Stimulated activated CD4-positive, alpha-beta T cell treated with anti-CD3 and anti-CD28 coated beads, TNF-alpha, amount 100 ng/mL, for 4 hours (primary cell): ENCODE measurements at places on chromosomes 2 and 18.

GRCh38 chr18:10454681-10455557, 484 bp downstream of the APCDD1 start:
- no peak for DNase-seq

DNA sequence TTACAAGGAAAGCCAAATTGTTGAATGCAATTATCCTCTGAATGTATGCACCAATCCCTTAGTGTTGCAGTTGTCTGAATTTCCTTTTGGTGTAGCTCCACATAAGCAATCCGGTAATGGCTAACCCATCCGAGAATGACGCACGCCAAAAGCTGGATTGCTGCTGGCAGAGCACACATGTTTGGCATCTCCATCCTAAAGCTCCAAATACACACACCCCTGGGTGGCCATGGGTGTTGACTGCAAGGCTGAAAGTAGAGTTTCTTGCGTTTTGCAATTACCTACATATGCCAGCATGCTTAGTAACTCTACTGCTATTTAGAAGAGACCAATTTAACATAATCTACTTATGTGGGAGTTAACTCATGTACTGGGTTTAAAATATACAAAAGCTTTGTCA, 53.1 kb downstream of the KCTD1 start:
- no peak for DNase-seq

DNA sequence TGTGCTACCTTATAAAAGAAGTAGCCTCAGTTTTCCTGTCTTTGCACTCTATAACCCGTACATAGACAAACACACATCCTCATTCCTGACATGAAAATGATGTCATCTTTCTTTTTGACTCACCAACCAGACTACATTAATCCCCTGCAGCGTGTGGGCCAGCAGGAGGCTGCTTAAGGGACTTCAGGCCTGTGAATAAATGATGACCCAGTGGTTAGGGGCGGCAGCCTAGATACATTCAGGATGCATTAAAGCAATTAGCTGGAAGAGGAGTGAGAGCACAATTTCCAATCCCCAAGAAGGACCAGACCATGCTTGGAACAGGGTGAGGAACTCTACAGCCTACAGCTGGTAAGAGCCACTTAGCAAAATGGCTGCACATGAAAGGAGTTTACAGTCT, 57.3 kb upstream of the KLF7 start:
- no peak for DNase-seq

DNA sequence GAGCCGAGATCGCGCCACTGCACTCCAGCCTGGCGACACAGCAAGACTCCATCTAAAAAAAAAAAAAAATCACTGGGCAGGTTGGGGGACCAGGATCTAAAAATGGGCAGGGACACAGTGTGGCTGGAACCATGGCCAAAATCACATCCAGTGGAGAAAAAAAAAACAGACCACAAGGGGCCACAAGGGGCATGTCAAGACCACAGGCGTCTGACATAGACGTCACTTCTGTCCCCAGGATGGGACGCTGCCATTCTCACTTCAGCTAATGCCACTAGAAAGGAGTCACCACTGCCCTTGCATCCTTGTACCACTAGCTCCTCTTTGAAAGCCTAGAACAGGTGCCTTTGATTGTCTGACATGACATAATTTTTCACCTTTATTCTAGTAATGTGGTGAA, 2.5 kb upstream of the POMC start:
- DNase-seq, result no peak

- DNase-seq, result no peak
These were observed 144.9 kb downstream of the ACTR3 start for GRCh38 chr2:114034742-114035141.

DNA sequence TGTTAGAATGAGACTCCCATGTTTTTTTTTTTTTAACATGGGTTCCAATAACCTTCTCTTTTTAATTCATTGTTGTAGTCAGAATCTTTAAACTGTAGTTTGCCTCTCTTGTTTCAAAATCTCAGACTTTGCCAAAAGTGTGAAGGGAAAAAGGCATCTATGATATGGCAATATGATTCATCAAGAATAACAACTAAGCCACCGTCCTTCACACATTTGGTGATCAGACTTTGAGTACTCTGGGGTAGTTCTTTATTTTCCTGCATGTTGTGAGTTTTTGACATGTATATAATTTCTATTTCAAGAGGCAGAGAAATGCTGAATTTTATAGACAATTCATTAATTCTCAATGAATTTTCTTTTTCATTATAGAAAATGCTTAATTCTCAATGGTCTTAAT, 53.5 kb upstream of the CERS6 start:
- no peak for DNase-seq

DNA sequence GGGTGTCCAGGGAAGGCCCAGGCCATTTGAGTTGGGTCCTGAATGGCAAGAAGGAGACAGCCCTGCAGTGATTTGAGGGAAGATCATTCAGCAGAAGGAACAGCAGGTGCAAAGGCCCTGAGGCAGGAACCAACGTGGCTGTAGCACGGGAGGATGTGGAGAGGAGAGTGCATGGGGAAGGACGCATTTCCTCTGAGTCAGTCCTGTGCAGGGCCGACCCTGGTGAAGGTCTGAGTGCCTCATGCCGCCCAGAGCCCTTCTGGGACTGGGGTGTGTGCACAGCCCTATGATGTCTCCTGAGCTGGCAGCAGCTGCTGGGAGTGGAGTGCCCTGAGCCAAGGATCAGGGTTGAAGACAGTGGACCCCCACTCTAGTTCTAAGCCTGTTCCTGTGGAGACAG, 17.9 kb upstream of the ARHGEF4 start:
- DNase-seq, result no peak

DNA sequence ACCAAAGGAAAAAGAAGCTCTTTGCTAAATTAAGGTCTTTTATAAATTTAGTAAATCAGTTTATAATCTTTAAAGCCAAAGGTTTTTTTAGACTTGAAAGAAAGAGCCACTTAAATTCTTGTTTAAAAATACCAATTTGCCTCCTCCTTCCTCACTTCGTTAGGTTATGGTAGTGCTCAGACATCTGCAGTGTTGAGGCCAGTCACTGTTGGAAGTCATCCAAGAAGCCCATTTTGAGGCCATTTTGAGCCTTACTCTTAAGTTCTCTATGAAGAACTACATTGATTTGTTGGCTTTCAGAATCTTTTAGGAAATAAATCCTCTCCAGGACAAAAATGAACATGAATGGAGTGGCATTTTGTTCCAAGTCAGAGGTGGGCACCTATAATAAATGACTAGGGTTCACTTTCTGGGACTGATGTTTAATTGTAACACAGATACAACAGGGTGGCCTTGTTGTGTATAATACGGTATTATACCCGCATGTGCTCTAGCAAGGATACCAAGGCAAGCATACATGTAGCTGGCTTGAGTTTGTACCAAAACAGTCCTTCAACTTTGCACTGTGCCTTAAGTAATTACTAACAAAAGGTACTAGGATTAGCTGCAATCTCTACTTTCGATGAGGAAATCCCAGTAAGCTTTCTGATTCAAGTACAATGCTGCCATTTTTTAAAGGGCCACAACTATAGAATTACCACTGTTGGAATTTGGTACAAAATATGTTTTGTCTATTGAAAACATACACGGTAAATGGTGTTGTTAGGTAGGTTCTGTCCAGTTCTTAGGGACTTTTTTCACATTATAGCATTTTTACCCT, 22.8 kb downstream of the SLC66A3 start:
- DNase-seq, result no peak

- no peak for DNase-seq
These were observed 45.2 kb downstream of the ST3GAL5 start for GRCh38 chr2:85843543-85843942.

DNA sequence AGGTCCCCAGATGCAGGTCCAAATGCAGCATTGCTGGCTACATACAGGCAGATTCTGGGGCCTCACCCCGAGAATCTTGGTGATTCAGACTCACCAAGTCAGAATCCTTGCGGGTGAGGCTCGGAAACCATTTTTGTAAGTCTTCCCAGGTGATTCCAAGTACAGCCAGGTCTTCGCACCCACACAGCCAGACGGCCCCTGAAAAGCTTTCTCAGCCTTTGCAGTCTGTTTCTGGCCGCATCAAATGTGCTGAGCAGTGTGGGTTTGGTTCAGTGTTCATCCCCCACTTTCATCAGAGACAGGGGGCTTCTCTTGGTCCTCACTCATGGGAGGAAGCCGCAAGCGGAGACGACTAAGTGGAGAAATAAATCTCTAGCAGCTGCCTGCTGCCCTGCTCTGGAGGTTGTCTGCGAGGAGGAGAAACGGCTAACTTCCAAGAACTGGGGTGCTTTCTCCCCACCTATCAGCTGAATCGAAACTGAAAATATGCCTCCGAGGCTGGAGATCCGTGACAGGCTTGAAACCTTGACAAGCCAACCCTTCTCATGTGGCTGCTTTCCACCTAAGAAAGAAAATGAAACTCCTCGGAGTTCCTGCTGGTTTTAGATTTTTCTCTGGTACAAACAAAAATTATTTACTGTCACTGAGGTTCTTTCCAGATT, 8.9 kb upstream of the TMEM185B start:
- DNase-seq, result peak; percentile 39

DNA sequence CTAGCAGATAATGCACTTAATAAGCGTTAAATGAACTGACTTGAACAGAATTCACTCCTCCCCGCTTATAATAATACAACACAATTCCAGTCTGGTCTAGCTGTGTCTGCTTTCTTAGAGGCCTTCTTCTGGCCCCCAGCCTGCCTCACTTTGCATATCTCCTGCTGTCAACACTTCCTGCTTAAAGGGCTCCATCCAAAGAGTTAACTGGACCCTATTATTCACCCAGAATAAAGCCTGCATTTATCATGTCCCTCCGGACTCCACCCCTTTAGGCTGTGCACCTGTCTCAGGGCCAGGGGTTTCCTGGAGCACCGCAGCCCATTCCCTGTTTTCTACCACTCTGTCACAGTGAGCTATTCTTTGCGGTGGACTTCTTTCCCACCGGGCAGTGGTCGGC, 292.8 kb upstream of the FBXO11 start:
- DNase-seq, result no peak

DNA sequence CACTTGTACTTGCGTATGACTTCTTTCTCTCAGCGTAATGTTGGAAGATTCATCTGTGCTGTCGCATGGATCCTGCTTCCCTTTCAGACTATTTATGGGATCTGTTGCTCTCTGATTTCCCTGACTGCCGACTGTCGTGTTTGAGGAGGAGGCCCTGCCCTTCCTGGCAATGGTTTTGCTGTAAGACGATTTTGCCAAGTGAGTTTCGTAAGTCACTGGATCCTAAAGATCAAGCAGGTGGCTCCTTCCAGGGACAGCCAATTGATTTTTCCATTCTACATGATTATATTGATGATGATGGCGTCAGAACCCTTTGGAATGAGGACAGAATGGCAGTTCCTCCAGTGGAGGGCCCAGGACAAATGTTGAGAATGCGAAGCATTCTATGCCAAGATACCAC, 8.7 kb upstream of the B3GNT2 start:
- DNase-seq, result no peak

DNA sequence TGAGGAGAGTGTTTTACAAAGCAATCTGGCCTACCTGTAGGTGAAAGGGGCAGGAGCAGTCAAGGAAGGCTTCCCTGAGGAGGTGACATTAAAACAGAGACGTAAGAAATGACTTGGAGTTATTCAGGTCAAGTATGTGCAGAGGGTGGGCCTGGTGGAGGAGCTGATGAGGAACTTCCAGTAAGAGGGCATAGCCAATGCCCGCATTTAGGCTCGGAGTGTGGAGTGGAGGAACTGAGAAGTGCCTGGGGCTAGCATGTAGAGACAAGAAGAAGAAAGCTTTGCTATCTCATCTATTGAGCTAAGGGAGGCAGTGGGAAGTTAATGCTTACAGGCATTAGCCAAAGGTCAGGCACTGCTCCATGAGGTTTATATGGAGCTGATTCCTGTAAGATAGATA, 312.2 kb downstream of the ZNF521 start:
- DNase-seq, result no peak

DNA sequence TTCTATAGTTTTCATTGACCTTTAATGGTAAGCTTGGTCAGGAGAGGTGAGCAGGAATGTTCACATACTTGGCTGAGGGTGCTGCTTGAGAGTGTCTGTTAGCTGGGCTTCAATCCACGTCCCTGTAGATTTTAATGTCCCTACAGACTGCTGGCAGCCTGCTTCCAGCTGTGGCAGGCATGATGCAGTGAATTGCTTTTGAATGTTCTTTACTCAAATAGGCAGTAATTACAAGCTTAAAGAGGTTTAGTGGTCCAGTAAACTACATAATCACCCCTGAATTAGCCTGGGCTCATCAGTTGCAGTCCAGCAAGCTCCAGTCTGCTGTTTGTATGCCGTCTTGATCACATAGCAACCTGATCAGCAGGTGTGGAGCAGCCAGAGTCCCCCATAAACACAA, 102.1 kb downstream of the MEIS1 start:
- no peak for DNase-seq

- DNase-seq, result no peak
These were observed 154.4 kb downstream of the CSRNP3 start for GRCh38 chr2:165623783-165624469.

GRCh38 chr2:159744363-159744762, 32.1 kb downstream of the MARCHF7 start:
- DNase-seq, result no peak

- DNase-seq, result no peak
These were observed 816 bp downstream of the GALNT14 start for GRCh38 chr2:31137211-31138036.

DNA sequence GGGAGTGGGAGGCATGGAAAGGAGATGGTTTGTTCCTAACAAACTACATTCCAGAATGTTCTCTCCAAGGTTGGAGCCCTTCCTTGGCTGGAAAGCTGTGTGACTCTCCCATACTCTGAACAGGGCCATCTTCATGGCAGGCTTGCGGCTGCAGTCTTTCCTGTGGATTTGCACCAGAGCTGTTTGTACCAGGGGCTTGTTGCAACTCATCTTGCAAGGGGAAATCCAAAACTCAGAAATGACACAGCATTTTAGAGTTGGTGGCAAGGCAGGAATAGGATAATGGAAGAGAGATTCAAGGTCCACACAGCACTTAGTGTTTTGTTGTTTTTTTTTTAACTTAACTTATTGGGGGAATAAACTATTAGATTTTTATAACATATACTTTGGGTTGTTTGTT, 73.7 kb upstream of the ZNF516 start:
- no peak for DNase-seq

- no peak for DNase-seq
These were observed 126.6 kb downstream of the COMMD1 start for GRCh38 chr2:62032096-62032495.

GRCh38 chr18:63004466-63005089, 289.2 kb downstream of the PHLPP1 start:
- DNase-seq, result no peak
